Stimulated activated CD4-positive, alpha-beta T cell treated with anti-CD3 and anti-CD28 coated beads, Interleukin-12 subunit alpha, Interleukin-12 subunit beta, amount 100 ng/mL, for 48 hours (primary cell): ENCODE measurements at places on chromosomes 13 and 19.

- peak; percentile 33 for DNase-seq
Observed at GRCh38 chr19:55305491-55305890, 19.6 kb downstream of the TMEM150B start.

DNA sequence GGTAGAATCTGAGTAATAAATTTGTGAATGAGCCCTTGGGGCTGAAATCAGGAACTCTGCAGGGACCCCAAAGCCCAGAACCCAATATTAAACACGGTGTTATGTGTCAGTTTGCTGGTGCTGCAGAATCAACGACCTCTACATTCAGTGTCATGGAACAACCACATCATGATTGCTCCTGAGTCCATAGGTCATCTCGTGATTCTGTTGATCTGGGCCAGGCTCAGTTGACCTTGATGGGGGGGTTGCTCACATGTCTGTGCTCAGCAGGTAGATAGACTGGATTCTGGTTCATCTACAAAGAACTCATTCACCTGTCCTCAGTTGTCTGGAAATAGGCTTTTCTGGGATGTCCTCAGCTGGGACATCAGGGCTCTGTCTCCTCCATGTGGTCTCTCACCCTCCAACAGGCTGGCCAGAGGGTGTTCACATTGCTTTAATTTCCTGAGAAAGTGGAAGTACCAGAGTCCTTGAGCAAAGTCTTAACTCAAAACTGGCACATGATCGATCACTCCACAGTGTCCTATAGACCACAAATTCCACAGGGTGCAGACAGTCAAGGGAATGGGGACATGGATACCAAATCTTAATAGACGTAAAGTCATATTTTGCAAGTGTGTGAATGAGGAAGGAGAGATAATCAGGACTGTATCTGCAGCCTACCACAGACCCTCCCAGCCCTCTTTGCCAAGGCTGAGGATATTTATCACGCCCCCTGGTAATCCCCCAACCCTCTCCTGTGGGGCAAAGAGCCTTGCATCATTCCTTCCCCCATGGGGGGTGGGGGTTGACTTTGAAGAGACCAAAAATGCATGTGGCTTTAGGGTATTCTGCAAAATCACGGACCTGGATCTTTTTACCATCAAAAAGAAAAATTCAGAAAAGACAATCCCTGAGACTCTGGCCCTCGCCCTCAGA is 39.3 kb upstream of the IGFL1 start:
- no peak for DNase-seq

- no peak for DNase-seq
Observed at GRCh38 chr19:10514211-10515145, 2.8 kb downstream of the S1PR5 start.

DNA sequence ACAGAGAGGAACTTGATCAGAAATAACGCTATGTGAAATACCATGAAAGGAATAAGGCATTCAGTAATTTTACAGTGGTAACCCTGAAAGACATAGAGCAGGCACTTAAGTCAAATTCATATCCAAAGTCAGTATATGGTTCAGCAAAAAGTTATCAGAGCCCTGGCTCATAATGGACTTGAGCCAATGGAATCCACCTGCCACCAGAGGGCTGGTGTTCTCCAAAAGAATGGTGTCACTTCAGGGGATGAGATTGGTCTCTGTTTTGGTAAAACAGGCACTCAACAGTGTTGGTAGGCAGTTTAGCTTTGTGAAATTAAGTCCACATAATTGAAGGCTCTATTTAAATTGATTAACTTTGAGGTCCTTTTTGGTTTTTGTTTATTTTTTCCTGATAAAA is 93.9 kb downstream of the LIG4 start:
- DNase-seq: no peak

DNA sequence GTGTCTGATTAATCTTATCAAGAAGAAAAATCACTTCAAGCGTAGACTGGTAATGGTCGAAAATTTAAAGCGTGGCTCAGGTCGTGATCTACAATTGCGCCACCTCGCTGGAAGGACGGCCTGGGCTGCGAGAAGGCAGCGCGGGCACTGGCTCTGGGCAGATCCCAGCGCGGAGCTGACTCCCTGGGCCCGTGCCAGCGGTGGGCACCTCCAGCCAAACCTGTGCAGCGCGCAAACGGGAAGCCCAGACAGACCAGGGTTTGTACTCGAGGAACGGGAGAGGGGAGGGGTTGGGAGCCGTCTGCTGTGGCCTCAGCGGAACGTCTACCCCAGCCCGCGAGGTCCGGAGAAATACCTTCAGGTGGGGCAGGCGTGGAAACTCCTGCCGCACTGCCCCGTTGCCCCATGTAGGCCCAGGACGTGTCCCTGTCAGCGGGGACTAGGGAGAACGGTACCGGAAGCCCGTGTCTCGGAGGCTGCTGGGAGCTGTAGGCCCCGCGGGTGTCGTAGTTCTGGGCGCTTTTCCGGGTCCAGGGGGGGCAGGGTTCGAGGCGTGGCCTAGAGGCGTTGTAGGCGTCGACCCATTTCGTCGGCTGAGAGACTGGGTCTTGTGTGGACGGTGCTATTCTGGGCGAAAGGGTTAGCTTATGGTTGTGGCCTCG is 21.1 kb downstream of the ZNF274 start:
- DNase-seq: no peak

DNA sequence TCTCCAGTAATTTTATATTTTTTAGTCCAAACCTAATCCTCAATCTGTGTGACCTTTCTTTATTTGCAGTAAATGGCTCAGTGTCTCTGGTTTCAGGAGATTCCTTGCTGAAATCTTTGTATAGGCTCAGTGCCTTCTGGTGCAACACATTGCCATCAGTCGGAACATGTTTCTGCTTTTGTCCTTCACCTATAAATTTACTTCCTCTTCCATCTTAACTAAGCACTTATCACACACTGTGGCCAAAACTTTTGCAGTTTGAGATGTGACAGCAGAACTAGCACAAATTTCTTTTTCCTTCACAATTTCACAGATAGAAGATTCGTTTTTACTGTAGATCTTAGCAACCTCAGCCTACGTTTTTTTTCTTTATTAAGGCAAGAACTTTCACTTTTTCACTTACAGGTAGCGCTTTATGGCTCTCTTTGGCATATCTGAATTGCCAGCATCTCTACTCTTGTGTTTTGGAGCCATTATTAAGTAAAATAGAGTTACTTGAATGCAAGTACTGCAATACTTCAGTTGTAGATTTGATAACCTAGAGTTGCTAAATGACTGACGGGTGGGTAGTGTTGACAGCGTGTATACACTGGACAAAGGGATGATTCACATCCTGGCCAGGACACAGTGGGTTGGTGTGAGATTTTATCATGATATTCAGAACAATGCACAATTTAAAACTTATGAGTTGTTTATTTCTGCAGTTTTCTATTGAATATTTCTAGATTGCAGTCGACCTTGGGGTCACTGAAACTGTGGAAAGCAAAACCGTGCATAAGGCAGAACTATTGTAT is 44.3 kb downstream of the NDFIP2 start:
- DNase-seq: no peak

- no peak for DNase-seq
Observed at GRCh38 chr19:48740164-48740972, at the start of gene RASIP1. TSS of gene RASIP1 (minus strand) at chr19:48740610. CDS start at chr19:48740282, 328 bp downstream.
